Immature natural killer cell (primary cell): ENCODE measurements at places on chromosomes 7 and 10. TPM values are rescaled to one million over a fixed set of nuclear protein-coding genes. Genes with fewer than 3 reads are reported as not detected.
A peak's percentile ranks its signal among the peaks of the same experiment; 100 is the strongest.

- H3K27me3 ChIP-seq: peaks cover 9% of the 10 kb centered on the region
- H3K4me1 ChIP-seq: no peaks in the 10 kb centered on the region
- H3K4me3 ChIP-seq: no peak overlapping the region
- H3K36me3 ChIP-seq: no peaks in the 10 kb centered on the region
- DNase-seq: no peak
These were observed 88.6 kb upstream of the MACROH2A2 start for GRCh38 chr10:69963835-69964710.

DNA sequence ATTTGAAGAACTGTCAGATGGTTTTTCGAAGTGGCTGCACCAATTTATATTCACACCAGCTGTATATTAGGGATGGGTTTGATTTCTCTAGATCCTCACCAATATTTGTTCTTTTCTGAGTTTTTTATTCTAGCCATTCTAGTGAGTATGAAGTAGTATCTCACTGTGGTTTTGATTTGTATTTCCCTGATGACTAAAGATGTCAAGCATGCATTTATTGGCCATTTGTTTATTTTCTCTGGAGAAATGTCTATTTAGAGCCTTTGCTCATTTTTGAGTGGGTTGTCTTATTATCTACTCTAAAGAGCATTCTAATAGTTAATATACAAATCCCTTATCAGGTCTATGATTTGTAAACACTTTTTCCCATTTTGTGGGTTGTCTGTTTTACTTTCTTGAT, 123.9 kb downstream of the PCLO start:
- no peaks in the 10 kb centered on the region for H3K4me1 ChIP-seq
- H3K4me3 ChIP-seq: no peak overlapping the region
- no peaks in the 10 kb centered on the region for H3K27me3 ChIP-seq

ZNF746 gene
- 5.4 TPM for polyA plus RNA-seq

GRCh38 chr7:101410743-101411507, 48.2 kb downstream of the COL26A1 start:
- peaks cover 4% of the 10 kb centered on the region for H3K27me3 ChIP-seq
- peaks cover 9% of the 10 kb centered on the region for H3K4me1 ChIP-seq
- no peaks in the 10 kb centered on the region for H3K36me3 ChIP-seq
- H3K4me3 ChIP-seq: no peak overlapping the region

- peak overlapping the region; percentile 41 for H3K4me3 ChIP-seq
- H3K27me3 ChIP-seq: peaks cover 15% of the 10 kb centered on the region
- peaks cover 3% of the 10 kb centered on the region for H3K36me3 ChIP-seq
- peaks cover 15% of the 10 kb centered on the region for H3K4me1 ChIP-seq
- H3K27ac ChIP-seq: no peak overlapping the region
- DNase-seq: no peak
These were observed 405 bp upstream of the ENTPD1 start for GRCh38 chr10:95755511-95756004.

DNA sequence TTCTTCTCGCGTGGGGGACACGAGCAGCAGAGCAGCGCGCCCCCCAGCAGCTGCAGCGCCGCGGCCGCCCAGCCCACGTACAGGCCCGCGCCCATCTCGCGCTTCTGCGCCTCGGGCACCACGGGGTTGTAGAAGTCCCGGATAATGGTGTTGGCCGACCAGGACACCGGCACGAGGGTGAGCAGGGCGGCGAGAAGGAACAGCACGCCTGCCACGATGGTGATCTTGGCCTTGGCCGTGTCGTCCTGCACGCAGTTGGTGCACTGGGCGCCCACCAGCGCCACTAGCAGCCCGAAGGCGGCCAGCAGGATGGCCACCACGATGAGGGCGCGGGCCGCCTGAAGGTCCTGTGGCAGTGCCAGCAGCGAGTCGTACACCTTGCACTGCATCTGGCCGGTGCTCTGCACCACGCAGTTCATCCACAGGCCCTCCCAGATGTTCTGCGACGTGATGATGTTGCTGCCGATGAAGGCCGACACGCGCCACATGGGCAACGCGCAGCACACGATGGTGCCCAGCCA, 529 bp downstream of the CLDN3 start:
- no peaks in the 10 kb centered on the region for H3K4me1 ChIP-seq
- no peak overlapping the region for H3K27ac ChIP-seq
- no peak for DNase-seq
- H3K36me3 ChIP-seq: no peaks in the 10 kb centered on the region

DNA sequence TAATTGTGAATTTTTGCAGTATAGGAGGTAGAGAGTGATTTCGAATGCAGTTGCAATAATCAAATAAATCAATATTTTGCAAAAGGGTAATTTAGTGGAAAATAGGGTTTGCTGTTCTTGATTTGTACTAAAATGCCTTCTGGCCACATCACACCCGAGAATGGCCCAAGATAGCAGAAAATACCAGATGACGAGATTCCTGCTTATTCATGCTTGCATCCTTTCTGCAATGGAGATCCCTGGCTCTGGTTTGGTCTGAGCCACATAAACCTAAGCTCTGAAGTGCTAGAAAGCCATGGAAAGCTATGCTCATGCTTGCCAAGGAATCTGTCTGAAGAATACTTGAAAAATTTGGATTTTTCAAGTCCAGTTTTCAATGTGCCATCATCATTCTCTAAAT, 634.2 kb upstream of the COBL start:
- H3K27ac ChIP-seq: no peak overlapping the region
- H3K4me3 ChIP-seq: no peak overlapping the region
- peaks cover 2% of the 10 kb centered on the region for H3K27me3 ChIP-seq

- peak overlapping the region; percentile 97 for H3K4me3 ChIP-seq
- H3K27me3 ChIP-seq: peaks cover 6% of the 10 kb centered on the region
- peaks cover 99% of the 10 kb centered on the region for H3K4me1 ChIP-seq
- DNase-seq: peak; percentile 57
- H3K36me3 ChIP-seq: peaks cover 3% of the 10 kb centered on the region
These were observed 13.9 kb downstream of the TSPAN14 start for GRCh38 chr10:80468002-80468401.

HOXA3 gene
- polyA plus RNA-seq: not detected

GRCh38 chr7:94451187-94451586, 56.5 kb downstream of the COL1A2 start:
- DNase-seq: no peak
- H3K36me3 ChIP-seq: no peaks in the 10 kb centered on the region
- no peaks in the 10 kb centered on the region for H3K4me1 ChIP-seq
- H3K27ac ChIP-seq: no peak overlapping the region
- H3K27me3 ChIP-seq: no peaks in the 10 kb centered on the region
- H3K4me3 ChIP-seq: no peak overlapping the region

ASB10 gene
- not detected for polyA plus RNA-seq

PLXNA4 gene
- polyA plus RNA-seq: 0.56 TPM

GRCh38 chr7:111018960-111019736, 71.8 kb upstream of the LRRN3 start:
- H3K27ac ChIP-seq: no peak overlapping the region
- H3K27me3 ChIP-seq: peaks cover 2% of the 10 kb centered on the region
- peaks cover 22% of the 10 kb centered on the region for H3K4me1 ChIP-seq

- no peaks in the 10 kb centered on the region for H3K36me3 ChIP-seq
- peaks cover 11% of the 10 kb centered on the region for H3K4me1 ChIP-seq
- H3K4me3 ChIP-seq: no peak overlapping the region
- no peaks in the 10 kb centered on the region for H3K27me3 ChIP-seq
These were observed 80.4 kb downstream of the AUTS2 start for GRCh38 chr7:69678494-69679187.

GRCh38 chr10:78757344-78757925, 311.3 kb upstream of the ZMIZ1 start:
- peaks cover 16% of the 10 kb centered on the region for H3K4me1 ChIP-seq
- no peaks in the 10 kb centered on the region for H3K36me3 ChIP-seq
- no peak overlapping the region for H3K27ac ChIP-seq
- no peak overlapping the region for H3K4me3 ChIP-seq
- no peak for DNase-seq
- H3K27me3 ChIP-seq: peaks cover 5% of the 10 kb centered on the region

DNA sequence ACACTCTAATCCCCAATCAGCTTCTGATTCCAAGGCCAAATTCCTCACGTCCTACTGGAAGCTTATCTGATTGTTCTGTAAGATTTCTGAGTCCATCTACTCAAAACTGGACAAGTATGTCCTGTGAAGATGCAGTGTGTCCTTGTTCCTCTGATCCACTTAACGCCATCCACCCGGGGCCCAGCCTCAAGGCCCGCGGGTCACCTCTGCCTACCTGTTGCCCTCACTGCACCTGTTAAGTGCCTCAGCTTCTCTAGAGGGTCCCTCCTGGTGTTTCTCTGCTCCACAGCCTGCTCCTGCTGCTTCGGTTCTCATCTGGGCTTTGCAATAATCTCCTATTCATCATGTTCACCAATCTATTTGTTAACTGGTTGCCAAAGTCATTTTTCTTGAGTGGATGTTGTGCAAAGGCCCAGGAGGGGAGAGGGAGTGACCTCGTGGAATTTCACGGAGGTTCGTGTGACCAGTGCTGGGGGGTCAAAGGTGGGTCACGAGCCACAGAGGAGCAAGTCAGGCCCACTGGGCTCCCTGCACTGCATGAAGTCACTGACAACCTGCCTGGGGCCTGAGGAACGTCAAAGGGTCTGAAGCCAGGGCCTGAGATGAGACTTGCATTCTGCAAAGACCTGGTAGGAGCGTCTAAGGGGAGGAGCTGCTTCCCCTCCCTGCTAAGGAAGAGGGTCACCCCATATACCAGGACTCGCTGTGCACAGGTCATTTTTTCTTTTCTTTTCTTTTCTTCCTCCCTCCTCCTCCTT, 338.1 kb downstream of the WDR37 start:
- no peaks in the 10 kb centered on the region for H3K36me3 ChIP-seq
- no peak overlapping the region for H3K4me3 ChIP-seq
- H3K27ac ChIP-seq: no peak overlapping the region
- peaks cover 6% of the 10 kb centered on the region for H3K27me3 ChIP-seq
